ENCODE measurements at places on chromosomes 13 and 19.

GRCh38 chr19:49869009-49869483, 1.7 kb upstream of the PNKP start:
- DNase-seq = no peak

- no peak for DNase-seq
These were observed 8.6 kb downstream of the ZFP82 start for GRCh38 chr19:36409841-36410240.

GRCh38 chr19:5489551-5489950, 34.3 kb downstream of the ZNRF4 start:
- DNase-seq = no peak

DNA sequence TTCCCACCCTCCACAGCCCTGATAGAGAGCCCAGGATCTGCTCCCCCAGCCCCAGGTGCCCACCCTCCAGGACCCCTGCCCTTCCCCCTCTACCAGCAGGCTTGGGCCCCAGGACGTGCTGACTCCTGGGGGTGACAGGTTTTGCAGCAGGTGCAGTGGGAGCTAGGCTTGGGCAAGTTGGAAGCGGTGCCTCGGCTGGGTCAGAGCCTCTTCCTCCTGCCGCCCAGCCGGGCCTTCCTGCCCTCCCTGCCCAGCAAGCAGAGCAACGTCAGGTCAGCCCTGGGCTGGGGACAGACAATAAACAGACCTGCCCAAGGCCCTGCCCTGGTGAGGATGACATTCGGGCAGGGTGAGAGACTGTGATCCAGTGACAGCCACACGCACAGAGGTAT, 9.2 kb upstream of the NCCRP1 start:
- DNase-seq = no peak

DNA sequence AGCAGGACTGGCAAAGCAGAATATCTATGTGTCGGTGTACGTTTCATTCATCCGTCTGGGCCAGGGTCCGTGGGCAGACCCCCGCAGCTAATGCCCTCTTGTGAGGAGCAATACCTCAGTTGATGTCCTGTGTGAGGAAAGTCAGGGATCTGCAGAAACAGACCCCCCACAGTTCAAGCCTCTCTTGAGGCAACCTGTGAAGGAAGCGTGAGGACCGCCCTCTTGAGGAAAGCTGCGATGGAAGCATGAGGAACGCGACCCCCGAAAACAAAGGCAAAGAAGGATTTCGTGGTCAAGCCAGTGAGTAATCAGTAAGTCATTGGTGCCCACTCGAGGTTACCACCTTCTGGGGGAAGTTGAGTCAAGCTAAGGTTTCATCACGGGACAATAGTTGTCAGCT, 20.9 kb upstream of the ZNF83 start:
- DNase-seq = no peak

- no peak for DNase-seq
These were observed 838 bp upstream of the ATP4B start for GRCh38 chr13:113658836-113659235.

- no peak for DNase-seq
These were observed 5.2 kb upstream of the MRPS31 start for GRCh38 chr13:40776232-40776631.

GRCh38 chr13:52366291-52366690, 39.7 kb downstream of the THSD1 start:
- no peak for DNase-seq

GRCh38 chr13:113448885-113449692, 4.2 kb downstream of the ADPRHL1 start:
- DNase-seq = no peak

GRCh38 chr19:18778076-18778389, 13.1 kb downstream of the COMP start:
- no peak for DNase-seq

DNA sequence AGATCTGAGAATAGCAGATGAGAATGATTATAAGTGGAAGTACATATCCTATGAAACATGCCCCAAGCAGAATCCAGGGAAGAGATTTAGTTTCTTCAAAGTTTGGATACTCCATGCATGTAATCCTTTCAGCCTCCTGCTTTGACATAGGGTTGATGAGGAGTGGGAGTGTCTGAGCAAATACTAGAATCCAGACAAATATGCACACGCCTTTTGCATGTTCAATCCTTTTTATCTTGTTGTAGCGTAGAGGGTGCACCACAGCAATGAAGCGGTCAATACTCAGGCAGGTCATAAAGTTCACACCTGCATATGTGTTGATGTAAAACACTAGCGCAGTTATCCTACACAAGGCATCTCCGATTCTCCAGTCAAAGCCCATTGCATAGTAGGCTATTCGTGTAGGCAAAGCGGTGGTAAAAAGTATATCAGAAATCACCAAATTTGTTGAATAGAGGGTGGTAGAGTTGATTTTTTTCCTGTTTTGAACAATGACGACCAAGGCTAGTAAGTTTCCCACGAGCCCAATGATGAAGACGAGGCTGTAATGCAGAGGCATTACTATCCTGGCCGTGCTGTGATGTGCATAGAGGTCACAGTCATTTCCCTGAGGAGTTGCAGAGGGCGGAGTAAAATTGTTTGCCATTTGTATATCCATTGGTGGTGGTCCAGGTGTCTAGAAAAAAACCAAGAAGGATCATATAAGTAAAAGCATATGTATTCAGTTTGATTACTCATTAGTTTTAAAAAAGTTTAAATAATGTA, 11.5 kb downstream of the GPR183 start:
- DNase-seq = no peak

DNA sequence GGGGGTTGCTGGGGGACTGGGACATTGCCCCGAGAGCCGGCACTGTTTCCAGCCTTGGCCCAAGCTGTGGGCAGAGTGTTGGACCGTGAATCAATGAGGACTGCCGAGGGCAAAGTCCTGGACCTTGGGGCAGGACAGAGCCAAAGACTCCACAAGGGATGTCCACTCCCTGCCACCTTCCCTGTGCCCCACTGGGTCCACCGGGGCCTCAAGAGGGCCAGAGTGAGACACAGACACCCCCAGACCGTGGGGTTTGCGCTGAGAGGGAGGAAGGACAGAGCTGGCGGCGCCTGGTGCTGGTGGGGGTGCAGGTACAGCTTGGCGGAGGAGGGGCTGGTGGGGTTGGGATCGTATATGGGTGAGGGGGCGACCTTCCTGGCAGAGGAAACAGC, 11.8 kb downstream of the MAST3 start:
- no peak for DNase-seq

- DNase-seq = no peak
These were observed 239.1 kb downstream of the KLF12 start for GRCh38 chr13:73894995-73895571.

DNA sequence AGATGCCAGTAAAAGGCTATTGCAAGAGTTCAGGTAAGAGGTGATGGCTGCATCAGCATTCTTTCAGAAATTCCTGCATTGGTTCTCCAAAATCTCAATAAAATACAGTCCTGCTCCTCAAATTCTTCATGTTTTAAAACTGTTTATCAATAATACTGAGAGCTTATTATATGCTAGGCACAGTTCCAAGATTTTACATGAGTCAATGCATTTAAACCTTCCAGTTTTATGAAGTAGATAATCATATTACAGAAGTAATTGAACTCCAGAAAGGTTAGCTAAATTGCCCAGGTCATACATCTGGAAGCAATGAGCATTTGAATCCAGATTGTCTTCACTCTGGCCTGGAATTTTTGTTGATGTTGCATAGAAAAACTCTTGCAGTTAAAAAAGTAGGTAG, 282.9 kb upstream of the SLITRK6 start:
- DNase-seq = no peak

- DNase-seq = no peak
These were observed 21.0 kb upstream of the IRS2 start for GRCh38 chr13:109807345-109807744.

- no peak for DNase-seq
These were observed 4.0 kb downstream of the RTN2 start for GRCh38 chr19:45492627-45493470.

- no peak for DNase-seq
These were observed 22.9 kb downstream of the ZNF114 start for GRCh38 chr19:48292798-48293197.

- no peak for DNase-seq
These were observed 55.1 kb downstream of the RFX2 start for GRCh38 chr19:6055013-6055795.

- DNase-seq = no peak
These were observed 6.9 kb upstream of the LTBP4 start for GRCh38 chr19:40594255-40594654.

GRCh38 chr13:49113526-49114286, 106.4 kb upstream of the MLNR start:
- peak; percentile 53 for DNase-seq

- DNase-seq = no peak
These were observed 546.6 kb downstream of the KCTD12 start for GRCh38 chr13:76339649-76340048.

DNA sequence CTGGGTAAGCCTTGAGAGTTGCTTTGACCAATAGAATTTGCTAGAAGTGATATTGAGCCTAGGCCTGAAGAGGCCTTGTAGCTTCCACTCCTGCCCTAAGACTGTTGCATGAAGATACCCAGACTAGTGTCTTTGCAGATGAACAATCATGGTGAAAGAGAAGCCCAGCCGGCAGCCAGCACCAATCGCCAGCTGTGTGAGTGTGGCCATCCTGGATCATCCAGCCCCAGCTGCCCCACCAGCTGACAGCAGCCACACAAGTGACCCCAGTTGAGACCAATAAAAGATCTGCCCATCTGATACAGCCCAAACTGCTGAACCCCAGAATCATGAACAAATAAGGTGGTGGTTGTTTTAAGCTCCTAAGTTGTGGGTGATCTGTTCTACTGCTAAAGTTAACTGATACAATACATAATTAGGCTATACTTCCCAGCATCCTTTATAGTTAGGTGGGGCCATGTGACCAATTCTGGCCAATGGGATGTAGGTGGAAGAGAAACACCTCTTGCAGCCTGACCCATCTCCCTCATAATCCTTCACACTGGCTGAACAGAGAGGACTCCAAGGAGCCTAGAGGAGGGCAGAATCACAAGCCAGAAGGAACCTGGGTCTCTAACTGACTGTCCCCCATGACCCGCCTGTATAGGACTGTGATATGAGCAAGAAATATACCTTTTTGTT, 9.4 kb upstream of the ZNF428 start:
- no peak for DNase-seq

- no peak for DNase-seq
These were observed 35.0 kb downstream of the PABPC3 start for GRCh38 chr13:25130944-25131343.

DNA sequence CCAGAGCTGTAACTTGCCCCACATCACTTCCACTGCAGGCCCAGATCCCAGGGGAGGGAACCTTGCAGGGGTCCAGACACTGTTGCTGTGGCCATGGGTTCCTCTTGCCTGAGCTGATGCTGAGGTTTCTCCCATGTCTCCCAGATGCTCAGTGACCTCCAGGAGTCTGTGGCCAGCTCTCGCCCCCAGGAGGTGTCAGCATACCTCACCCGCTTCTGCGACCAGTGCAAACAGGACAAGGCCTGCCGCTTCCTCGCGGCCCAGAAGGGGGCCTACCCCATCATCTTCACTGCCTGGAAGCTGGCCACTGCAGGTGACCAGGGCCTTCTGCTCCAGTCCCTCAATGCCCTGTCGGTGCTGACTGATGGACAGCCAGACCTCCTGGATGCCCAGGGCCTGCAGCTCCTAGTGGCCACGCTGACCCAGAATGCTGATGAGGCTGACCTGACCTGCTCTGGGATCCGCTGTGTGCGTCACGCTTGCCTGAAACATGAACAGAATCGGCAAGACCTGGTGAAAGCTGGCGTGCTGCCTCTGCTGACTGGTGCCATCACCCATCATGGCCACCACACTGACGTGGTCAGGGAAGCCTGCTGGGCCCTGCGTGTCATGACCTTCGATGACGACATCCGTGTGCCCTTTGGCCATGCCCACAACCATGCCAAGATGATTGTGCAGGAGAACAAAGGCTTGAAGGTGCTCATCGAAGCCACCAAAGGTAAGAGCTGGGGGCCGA, 12.1 kb upstream of the SLC25A42 start:
- no peak for DNase-seq

DNA sequence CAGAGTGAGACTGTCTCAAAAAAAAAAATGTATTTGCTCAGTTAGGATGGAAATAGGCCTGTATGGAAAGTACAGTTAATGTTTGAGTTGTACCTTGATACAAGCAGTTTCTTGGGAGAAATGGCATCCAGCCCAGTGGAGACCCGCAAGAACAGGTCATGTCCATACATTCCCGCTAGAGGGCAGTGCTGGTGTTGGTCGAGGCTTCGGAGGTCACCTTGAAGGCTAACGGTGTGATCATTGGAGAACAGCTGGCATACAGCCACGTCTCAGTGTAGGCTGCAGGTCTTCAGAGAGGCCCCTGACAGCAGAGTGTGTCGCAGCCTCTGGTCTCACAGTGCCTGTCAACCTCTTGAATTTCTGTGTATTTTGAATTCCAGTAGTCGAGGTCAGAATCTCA, 7.5 kb downstream of the ZNF610 start:
- DNase-seq = no peak

DNA sequence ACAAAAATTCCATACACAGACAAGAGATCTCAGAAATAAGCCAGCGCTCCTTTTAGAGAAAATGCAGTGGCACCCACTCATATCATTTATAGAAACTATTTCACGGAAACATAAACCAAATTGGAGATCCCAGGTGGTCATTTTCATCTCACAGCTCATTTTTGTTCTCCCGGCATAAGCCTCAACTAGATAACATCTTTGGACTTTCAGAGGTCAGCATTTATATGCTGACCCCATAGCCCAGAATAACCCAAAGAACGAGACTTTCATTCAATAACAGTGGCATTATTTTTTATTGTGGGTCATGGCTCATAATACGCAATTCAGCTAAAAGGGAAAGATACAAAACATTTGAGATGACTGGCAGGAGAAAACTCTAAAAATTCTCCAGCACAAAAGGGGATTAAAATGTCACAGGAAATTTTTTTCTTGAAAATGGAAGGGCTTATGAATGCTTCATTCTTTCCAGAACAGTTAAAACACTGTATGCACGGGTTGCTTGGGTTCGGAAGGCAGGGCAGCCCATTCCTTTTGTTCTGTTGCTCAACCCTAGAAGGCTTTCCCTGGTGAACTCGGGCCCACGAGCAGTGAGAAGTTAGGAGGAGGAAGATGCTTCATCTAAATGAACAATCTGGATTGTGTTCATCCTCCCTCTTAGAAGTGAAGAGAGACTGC, 24.0 kb downstream of the STARD13 start:
- no peak for DNase-seq

DNA sequence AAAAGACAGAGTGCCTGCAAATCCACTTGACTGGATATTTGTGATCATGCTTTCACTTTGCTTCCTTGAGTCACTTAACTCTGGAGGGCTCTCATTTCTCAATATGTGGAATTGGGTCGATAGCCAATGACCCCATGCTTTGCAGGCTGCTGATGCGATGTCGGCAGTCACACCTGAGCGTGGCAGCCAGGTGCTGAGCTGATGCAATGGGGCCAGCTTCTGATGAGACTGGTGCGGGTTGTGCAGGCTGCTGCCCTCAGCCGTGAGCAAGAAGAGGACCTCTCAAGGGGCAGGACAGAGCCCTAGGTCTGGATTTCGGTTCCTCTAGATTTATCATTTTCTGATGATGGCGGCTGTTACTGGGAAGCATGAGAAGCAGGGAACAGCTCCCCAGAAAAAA, 334.1 kb downstream of the TEX29 start:
- no peak for DNase-seq

DNA sequence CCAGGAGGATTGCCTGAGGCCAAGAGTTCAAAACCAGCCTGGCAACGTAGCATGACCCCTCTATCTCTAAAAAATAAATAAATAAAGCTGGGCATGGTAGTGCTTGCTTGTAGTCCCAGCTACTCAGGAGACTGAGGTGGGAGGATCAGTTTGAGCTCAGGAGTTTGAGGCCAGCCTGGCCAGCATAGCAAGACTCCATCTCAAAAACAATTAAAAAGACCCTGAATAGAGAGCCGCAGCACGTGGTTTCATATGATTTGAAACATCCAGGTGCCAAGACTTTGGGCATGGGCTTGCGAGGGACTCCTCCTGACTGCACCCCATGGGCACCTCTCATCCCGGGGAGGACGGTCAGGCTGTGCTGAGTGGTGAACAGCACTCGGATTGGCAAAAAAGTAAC, 63.9 kb downstream of the ZIC5 start:
- no peak for DNase-seq
